ENCODE measurements at places on chromosomes 16 and 17.

DNA sequence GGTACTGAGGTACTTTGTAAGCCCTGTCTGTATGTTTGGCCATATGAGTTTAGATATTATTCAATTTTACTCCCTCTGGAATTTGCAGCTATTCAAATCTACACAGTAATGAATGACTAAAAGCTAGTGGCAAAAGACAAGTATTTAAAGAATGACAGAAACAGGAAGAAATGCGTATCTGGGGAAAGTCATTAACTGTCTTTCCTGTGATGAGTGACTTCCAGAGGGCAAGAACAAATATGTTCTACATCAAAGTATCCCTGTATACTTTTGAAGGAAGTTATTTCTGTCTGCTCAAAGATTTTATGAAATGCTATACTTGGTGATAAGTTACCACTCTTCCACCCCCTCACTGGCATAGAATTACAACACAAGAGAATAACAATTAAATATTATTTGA is 489.3 kb upstream of the SOX9 start:
- no peak for DNase-seq

DNA sequence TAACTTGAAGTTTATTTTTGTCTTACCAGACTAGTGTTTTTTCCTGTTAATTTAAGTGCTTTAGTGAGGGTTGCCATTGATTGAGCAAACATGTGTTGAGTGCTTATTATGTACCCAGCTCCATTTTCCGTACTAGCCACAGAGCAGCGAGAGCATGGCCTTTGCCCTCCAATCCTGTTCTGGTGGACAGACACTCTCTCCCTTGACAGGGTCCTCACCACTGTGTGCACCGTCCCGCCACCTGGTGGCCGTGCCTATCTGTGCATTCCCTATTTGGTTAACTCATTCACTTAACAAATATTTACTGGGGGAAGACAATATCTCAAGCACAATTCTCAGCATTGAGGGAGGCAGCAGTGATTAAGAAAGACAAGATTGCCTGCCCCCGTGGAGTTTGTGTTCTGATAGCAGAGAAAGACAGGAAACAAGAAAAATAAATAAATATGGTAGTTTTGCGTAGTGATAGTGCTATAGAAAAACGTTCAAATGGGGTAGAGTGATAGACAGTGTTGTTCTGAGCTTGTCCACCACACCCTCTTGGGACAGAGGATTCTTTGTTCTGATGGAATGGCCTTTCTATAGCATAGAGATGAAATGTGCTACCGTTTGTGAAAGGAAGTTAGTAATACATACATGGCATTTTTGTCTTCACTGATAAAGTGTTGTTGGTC is 13.0 kb downstream of the CDH13 start:
- peak; percentile 72 for DNase-seq

DNA sequence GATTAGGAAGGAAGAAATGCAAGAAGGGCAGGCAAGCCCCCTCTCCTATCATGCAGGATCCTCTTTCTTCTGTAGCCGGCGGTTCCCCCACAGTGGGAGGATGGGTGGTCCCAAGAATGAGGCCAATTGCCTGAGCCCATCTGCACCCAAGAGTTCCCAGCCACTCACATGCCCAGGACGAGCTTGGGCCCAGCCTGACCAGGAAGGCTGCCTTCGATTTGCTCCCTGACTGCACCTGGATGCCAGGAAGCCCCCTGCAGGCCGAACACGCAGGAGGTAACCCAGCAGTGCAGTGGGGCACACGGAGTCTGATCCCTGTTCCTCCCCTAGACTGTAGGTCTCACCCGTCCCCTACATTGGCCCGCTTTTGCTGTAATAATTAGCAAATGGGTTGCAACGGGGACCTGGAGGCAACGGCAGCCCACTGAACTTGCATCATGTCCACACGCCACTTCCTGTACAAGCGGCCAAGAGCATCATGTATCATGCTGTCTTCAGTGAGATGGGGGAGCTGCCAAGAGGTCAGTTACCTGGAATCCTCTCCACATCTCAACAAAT is 67.5 kb downstream of the AMFR start:
- DNase-seq: no peak

- no peak for DNase-seq
These were observed 225.8 kb upstream of the ELAC2 start for GRCh38 chr17:13243585-13243984.

GRCh38 chr17:49505854-49506253 is 10.8 kb downstream of the NGFR start:
- DNase-seq: no peak

- no peak for DNase-seq
These were observed 247.7 kb upstream of the XYLT1 start for GRCh38 chr16:17718495-17718894.
